ENCODE measurements at places on chromosomes 16 and 17.
A peak's percentile ranks its signal among the peaks of the same experiment; 100 is the strongest.

DNA sequence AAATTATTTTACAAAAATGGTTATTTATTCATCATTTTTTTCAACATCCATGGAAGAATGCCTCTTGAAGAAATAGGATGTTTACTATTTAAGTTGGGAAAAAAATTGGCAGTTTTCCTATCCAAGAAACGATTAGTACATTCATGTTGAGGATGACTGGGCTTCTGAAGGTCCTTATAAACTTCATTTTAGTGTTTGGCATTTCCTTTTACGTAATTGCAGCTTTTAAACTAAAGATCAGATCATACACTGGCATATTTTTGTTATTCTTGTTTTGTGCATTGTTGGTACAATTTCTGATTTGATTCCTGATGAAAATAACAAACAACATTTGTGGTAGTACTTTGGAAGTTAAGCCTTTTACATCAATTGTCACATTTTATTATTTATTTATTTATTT, 11.5 kb downstream of the KCNJ16 start:
- no peaks in the 10 kb centered on the region for H3K4me1 ChIP-seq
- H3K27me3 ChIP-seq, result no peaks in the 10 kb centered on the region
- no peak overlapping the region for H3K27ac ChIP-seq
- no peaks in the 10 kb centered on the region for H3K36me3 ChIP-seq
- no peak for DNase-seq

DNA sequence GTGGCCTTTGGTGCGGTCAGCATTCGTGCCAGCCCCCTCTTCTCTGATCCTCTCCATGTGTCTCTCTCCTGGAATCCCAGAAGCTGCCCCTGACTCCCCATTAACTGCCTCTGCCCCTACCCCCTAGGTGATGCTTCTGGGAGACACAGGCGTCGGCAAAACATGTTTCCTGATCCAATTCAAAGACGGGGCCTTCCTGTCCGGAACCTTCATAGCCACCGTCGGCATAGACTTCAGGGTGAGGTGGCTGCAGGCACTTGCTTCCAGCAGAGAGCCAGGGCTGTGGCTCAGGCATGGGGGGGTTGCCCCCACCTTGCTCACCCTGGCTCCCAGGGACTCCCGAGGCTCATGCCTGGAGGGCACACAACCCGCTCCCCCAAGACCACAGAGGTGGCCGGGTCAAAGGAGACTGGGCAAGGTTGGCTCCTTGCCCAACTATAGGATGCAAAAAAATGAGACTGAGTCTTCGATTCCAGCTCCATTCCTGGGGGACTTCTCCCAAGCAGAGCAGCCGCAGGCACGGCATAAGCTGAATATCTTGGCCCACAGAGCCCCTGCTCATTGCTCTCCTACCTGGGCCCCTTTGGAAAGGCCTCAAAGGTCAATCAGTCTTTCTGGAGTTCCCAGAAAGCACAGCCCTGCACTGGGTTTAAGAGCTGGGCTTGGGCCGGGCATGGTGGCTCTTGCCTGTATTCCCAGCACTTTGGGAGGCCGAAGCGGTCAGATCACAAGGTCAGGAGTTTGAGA, 3.8 kb downstream of the RAB37 start:
- no peak for DNase-seq
- H3K36me3 ChIP-seq, result no peaks in the 10 kb centered on the region
- H3K27me3 ChIP-seq, result no peaks in the 10 kb centered on the region
- no peak overlapping the region for H3K27ac ChIP-seq

GRCh38 chr17:9645851-9646545, 681 bp downstream of the USP43 start:
- peaks cover 52% of the 10 kb centered on the region for H3K27me3 ChIP-seq
- peak overlapping the region; percentile 98 for H3K27ac ChIP-seq
- H3K36me3 ChIP-seq, result no peaks in the 10 kb centered on the region
- no peak for DNase-seq
- peaks cover 38% of the 10 kb centered on the region for H3K4me1 ChIP-seq

DNA sequence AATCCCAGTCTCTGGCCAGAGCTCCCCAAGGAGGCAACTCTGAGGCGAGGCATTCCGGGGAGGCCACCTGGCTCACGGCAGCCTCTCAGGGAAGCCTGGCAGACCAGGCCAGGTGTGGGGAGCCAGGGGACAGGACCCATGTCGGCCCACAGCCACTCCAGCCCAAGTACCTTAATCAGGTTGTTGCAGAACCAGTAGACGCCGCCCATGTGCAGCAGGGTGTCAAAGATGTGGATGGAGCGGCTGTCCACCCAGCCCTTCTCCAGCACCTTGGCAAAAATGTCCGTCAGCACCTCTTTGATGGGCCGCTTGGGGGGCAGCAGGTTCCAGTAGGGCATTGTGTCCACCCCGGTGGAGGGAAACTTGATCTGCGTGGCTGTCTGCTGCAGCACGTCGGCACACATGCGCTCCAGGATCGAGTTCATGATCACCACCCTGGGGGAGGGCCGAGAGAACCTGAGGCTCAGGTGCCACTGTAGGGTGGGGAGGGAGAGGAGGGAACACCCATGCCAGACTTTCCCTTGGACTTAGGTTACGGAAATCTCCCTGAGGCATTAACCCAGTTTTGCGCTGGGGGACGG, 7.8 kb downstream of the CSF3 start:
- no peak for DNase-seq
- no peaks in the 10 kb centered on the region for H3K27me3 ChIP-seq
- H3K27ac ChIP-seq, result no peak overlapping the region

GRCh38 chr16:371515-372301, 1.4 kb upstream of the MRPL28 start:
- peaks cover 14% of the 10 kb centered on the region for H3K36me3 ChIP-seq
- no peaks in the 10 kb centered on the region for H3K27me3 ChIP-seq
- H3K4me3 ChIP-seq, result no peak overlapping the region

DNA sequence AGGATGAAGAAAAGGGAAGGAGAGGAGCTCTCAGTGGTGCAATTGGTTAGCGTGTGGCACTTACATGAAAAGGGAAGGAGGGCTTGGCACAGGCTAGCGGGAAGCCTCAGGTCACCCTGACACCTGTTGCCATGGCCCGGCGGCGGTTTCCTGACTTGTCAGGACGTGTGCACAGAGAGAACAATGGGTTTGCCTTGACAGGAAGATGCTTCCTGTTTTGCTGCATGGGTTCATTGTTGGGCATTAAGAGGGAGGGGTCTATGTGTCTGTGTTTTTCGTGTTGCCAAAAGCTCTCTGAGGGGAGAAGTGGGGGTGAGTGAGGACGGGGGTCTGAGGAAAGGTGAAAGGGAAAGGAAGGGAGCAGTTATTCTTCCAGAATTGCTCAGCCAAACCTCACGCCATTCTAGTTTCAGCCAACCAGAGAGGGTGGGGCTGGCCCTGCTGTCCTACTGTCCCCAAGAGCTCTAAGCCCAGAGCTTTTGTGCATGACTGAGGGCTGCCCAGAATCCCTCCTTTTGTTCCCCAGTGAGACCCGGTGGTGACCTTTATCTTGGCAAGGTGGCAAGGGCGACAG, 17.1 kb upstream of the CCR7 start:
- peak; percentile 32 for DNase-seq
- no peaks in the 10 kb centered on the region for H3K36me3 ChIP-seq
- H3K27ac ChIP-seq, result peak overlapping the region; percentile 71
- H3K4me1 ChIP-seq, result peaks cover 42% of the 10 kb centered on the region

DNA sequence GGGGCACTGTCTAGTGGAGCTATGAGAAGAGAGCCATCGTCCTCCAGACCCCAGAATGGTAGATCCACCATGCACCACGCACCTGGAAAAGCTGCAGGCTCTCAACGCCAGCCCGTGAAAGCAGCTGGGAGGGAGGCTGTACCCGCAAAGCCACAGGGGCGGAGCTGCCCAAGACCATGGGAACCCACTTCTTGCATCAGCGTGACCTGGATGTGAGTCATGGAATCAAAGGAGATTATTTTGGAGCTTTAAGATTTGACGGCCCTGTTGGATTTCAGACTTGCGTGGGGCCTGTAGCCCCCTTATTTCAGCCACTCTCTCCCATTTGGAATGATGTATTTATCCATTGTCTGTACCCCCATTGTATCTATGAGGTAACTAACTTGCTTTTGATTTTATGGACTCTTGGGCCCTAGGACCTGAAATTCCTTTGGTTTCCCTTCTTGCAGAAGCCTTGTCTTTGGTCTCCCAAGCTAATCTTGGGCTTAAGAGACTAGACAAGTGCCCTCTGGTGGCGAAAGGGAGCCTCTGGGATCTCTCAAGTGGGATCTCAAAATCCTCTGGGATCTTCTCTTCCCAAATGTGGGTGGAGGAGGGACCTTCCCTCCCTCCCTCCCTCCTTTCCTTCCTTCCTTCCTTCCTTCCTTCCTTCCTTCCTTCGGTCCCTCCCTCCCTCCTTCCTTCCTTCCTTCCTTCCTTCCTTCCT, 58.2 kb upstream of the HAPSTR1 start:
- DNase-seq, result no peak
- H3K36me3 ChIP-seq, result no peaks in the 10 kb centered on the region
- no peak overlapping the region for H3K27ac ChIP-seq
- H3K4me1 ChIP-seq, result peaks cover 5% of the 10 kb centered on the region
- no peak overlapping the region for H3K4me3 ChIP-seq

DNA sequence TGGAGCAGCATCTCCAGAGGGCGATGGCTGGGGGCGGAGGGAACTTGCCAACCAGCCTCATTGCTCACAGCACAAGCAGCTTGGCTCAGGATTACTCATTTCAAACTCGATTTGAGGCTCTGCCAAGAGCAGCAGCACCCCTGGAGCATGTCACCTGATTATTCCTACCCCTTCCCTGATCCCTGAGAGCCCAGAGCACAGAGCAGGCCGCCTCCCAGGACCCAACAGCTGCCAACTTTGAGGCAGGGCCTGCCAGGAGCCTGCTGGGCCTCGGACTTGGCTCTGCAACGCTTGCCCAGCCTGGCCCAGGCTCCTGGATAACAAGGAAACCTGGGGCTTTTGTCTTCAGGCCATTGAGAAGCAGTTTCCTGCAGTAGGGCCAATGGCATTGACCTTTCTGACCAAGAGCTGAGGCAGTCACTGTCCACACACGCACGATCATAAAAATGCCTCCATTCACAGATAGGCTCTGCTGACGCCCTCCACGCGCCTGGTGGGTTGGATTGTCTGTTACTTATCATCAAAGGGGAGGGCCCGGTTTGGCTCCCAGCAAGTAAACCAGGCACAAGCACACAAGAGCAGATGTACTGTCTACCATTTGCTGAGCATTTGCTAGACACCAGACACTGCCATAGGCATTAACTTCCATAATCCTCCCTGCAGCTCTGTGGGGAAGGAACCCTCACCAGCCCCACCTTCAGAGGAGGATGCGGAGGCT, 406.6 kb upstream of the EEF2KMT start:
- H3K27me3 ChIP-seq, result peaks cover 36% of the 10 kb centered on the region
- no peaks in the 10 kb centered on the region for H3K4me1 ChIP-seq
- DNase-seq, result no peak
- H3K36me3 ChIP-seq, result no peaks in the 10 kb centered on the region
- no peak overlapping the region for H3K4me3 ChIP-seq

DNA sequence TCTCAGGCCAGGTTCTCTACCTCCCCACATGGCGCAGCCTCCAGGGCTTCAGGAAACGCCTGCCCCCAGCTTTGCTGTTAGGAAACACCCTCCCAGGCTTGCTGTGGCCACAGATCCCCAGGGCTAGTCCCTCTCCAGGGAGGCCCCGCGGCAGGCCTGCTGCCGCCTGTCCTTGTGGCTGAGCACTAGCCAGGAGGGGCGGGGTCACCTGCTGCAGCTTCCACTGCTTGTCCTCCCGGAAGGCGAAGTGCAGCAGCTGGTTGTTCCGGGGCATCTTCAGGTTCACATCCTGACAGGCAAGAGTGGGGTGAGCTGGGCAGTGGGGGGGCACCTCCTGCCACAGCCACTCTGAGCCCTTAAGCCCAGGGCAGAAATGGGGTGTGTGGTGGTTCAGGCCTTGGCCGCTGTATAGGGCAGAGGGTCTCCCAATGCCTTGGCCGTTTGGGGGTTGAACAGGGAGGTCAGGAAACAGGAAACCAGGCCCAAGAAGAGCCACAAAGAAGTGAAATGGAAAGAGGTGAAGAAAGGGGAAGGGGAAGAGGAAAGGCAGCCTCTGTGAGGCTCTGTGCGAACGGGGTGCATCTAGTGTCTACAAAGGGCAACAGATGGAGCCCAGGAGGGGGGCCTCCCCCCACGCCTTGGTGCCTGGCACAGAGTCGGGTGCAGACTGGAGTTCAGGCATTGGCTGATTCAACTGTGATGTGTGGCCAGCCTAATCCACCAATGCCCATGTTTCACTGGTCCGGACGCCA, 2.0 kb downstream of the ROGDI start:
- peak overlapping the region; percentile 94 for H3K27ac ChIP-seq
- H3K27me3 ChIP-seq, result no peaks in the 10 kb centered on the region
- DNase-seq, result no peak
- peaks cover 9% of the 10 kb centered on the region for H3K36me3 ChIP-seq
- H3K4me1 ChIP-seq, result peaks cover 37% of the 10 kb centered on the region

Data from esophagus squamous epithelium (tissue), 5 donors.